ENCODE measurements at places on chromosomes 5 and 9.

GRCh38 chr5:67334373-67334772 is 137.8 kb upstream of the CD180 start:
- no peak for DNase-seq

DNA sequence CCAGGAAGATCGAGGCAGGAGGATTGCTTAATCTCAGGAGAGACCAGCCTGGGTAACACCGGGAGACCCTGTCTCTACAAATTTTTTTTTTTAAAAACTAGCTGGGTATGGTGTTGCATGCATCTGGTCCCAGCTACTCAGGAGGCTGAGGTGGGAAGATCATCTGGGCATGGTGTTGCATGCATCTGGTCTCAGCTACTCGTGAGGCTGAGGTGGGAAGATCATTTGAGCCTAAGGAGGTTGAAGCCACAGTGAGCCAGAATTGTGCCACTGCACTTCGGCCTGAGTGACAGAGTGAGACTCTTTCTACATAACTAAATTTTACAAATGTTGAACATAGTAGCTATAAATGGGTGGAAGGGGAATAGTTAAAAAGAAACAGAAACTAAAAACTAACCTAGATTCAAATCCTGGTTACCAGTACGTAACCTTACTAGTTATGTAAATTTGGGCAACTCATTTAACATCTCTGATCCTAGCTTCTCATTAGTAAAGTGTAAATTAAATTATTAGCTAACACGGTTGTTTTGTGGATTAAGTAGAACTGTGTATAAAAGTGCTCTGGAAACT is 41.7 kb downstream of the TMEM161B start:
- DNase-seq = no peak

GRCh38 chr5:113031557-113031956 is 55.0 kb downstream of the DCP2 start:
- DNase-seq = no peak

DNA sequence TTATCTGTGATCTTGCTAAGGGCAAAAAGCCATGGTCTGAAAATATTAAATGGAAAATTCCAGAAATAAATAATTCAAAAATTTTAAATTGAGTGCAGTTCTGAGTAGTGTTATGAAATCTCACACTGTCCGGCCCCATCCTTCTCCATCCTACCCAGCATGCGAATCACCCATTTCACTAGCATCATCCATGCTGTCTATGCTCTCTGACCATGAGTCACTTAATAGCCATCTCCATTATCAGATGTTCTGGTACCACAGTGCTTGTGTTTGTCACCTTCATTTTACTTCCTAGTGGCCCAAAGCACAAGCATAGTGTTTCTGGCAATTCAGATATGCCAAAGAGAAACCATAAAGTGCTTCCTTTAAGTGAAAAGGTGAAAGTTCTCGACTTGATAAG is 63.3 kb upstream of the SMC5 start:
- DNase-seq = no peak

DNA sequence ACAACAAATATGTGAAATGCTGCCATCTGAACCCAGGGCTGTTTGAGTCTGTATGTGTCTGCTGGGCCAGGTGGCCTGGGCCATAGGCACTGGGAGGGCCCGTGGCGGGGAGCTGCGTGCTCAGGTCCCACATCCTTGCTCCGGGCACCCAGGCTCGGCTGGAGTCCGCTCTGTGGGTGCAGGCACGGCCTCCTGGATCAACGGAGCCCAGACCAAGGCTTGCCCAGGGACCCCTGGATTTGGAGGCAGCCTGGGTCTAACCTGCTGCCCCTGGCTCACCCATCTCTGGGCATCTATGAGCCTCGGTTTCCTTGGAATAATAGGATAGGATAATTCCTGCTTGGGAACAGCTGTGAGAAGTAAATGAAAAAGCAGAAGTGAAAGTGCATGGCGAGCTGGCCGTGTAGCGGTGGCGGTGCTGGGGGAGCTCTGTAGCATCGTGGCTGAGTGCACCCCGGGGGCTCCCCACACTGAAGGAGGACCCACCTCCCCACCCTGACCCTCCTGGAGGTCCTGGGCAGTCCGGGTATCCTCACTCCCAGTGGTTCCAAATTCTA is 1.2 kb downstream of the CDHR2 start:
- no peak for DNase-seq

DNA sequence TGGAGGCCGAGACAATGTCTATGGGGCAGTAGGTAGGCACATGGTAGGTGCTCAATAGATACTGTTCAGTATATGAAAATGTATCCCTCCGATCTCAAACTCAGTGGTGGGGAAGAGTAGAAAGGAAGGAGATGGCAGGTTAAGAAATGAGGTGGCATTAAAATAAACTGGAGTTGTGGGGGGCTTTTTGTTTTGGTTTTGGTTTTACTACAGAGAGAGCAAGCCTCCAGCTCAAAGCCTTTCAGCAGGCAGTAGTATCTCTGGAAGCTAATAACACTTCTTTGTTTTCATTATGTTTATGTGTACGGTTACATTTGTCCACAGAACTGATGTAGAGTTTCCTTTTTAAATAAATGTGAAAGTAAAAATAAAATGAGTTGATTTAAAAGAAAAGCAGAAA is 8.6 kb downstream of the MFAP3 start:
- DNase-seq = no peak

DNA sequence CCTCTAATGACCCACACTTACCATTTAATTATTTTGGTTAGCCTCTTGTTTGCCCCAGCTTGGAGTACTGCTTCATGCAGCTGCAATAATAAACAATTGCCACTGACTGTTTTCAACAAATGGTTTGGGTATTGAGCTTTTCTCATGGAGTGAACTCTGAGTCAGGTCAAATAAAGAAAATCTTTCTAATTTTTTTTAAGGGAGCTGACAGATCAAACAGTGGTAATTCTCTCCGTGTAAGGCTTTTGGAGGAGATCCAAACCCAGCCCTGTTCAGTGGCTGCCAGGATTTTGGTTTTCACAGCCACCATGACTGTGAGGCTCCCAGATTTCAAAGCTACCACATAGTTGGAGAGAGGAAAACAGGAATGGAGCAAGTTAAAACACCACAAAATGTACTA is 110.7 kb upstream of the EFNA5 start:
- DNase-seq = no peak

GRCh38 chr9:81664638-81665222 is 24.6 kb downstream of the TLE1 start:
- no peak for DNase-seq

- no peak for DNase-seq
Observed at GRCh38 chr5:128673411-128673957, 135.4 kb upstream of the FBN2 start.

DNA sequence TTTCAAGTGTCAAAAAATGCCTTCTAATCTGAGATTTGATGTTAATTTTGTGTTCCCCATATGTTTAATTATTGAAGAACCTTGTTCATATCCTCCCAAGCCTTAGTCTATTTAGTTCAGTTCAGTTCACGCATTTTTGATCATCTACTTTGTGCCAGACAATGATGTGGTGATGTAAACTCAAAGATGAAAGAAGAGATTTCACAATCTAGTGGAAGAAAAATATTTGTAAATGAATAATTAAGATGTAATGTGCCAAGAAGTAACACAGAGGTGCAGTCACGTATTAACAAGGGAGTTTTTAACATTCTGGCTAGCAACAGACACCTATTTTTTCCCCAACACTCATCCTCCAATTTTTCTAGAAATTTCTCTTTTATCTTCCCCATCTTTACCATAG is 22.1 kb upstream of the KIF2A start:
- DNase-seq = no peak

- DNase-seq = no peak
Observed at GRCh38 chr5:53303105-53303504, 177.3 kb upstream of the FST start.

GRCh38 chr5:120609570-120609969 is 145.5 kb downstream of the PRR16 start:
- no peak for DNase-seq

DNA sequence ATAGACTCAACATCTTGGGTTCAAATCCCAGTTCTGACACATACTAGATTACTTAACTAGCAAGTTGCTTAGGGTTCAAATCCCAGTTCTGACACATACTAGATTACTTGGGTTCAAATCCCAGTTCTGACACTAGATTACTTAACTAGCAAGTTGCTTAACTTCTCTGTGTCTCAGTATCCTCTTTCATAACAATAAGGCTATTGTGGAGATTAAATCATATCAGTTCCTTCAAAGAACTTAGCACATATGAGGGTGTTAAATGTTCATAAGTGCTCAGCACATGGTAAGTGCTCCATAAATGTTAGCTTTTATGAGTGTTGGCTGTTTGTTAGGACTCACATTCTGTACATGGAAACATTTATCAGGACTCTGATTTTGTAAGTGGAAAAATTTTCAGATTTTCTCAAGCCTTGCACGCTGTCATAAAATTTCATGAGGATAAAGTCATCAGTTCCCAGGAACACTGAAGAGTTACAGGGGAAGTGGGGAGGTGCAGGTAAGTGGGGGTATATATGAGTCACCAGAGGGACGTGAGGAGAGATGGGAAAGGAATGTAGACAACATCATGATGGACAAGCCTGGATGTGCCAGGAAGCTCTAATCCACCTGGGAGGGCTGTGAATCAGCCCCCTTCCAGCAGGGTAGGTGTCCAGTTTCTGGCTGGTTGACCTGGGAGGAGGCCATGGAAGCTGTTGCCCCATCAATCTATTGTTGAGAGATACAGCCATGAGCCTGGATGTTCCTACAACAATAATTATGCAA is 532.2 kb upstream of the WWC1 start:
- DNase-seq = no peak

DNA sequence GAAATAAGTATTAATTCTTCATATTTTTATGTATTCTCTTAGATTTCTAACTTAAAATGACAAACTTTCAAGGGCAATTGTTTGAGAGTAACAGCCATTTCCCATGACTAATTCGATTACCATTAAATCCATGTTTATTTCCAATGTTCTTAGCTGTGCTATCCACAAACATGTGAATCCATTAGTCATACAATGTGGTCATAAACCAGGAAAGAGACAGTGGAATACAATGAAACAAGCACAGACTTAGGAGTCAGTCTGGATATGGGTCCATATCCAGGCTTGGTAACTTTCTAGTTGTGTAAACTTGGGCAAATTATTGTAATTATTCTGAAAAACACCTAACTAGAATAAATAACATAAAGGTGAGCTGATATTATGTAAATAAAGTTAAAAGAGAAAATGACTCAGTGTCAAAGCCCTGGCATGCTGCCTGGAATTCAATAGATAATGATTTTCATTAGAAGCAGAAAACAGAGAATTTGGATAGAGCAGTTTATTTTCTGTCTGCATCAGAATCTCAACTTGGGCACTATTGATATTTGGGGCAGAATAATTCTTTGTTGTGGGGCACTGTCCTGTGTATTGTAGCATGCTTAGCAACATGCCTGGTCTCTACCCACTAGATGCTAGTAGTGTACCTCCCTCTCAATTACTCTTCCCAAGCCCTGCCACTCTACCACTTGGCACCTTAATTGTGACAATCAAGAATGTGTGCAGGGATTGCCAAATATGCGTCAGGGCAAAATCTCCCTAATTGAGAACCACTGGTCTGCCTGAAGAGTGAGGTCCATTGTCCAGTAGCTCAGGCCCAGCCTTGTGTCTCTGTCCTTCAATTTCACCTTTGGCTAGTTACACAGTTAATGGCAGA is 44.7 kb upstream of the SLC27A6 start:
- no peak for DNase-seq

DNA sequence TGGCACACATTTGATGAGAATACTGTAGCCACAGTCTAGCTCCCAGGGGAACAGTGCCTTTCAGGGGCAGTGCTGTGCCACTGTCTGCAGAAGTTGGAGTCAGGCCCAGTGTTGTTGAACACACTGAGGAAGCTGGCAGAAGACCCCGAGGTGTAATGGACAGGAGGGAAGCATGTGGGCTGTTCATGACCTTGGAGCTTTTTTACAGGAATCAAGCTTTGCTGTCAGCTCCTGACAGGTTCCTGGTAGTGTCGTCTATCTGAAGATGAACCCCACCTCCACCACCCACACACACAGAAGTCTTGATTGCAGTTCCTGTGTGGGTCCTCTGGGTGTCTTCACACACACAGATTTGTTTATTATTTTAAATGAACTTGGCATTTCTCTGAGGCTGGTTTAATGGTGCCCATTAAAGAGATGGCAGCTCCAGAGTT is 40.3 kb upstream of the TNFAIP8 start:
- DNase-seq = peak; percentile 62

- no peak for DNase-seq
Observed at GRCh38 chr5:76016258-76016657, 66.9 kb upstream of the SV2C start.

DNA sequence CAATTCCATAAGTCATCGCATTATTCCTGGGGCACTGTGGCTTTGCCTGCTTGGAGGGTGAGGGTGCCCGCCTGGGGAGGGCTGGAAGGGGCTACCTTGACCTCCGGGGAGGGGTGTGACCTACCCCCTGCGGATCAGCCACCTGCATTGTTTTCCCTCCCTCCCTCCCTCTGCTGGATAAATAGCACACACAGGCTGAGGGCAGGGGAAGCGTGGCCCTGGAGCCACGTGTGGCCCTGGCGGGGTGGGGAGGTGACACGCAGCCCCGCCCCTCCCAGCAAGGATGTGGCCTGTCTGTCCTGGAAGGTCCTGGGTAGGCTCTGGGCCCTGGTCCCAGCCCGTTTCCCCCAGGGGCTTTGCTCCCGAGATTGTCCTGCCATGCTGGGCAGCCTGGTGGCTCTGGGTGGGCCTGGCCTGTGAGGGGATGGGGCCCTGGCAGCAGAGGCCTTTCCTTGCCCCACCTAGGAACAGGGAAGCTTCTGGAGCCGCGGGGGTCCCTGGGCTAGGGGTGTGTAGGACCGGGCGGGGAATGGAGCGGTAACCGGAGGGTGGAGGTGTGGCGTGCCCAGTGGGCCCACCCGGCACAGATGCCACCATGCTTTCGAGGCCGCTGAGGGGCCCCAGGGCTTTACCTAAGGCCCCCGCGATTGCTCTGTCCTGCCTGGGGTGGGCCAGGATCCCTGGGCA is 33.4 kb downstream of the RXRA start:
- DNase-seq = no peak

DNA sequence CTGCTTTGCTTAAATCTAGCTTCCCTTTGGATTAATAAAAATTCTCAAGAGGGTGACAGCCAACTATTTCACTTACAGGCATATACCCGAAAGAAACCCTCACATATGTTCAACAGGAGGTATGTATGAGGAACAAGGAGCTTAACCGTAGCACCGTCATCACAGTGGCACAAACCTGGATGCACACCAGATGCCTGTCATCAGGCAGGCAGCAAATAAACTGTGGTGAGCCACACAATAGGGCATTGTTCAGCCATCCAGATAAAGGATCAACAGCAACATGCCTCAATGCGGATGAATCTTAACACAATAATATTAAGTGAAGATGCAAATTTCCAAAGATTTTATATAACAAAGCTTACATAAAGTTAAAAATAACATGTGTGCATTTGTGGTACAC is 5.5 kb upstream of the TNFSF15 start:
- no peak for DNase-seq

- DNase-seq = no peak
Observed at GRCh38 chr5:90909940-90910339, 351.3 kb downstream of the ADGRV1 start.

All from CD4-positive, alpha-beta T cell treated with Interleukin-17A for 4 hours (primary cell).